ENCODE measurements at places on chromosomes 4 and X. TPM values are rescaled to one million over a fixed set of nuclear protein-coding genes. Genes with fewer than 3 reads are reported as not detected.

Gene SSX1
- total RNA-seq = not detected

Gene ADH4
- 0.18 TPM for total RNA-seq

Gene VEGFD
- total RNA-seq = 15.6 TPM

- no peak for DNase-seq
These were observed 37.6 kb upstream of the GYPB start for GRCh38 chr4:144056800-144057199.

GRCh38 chrX:17403189-17403691 is 28.2 kb downstream of the NHS start:
- no peak for DNase-seq

Data from lung (tissue), 17 donors.